Left ventricle myocardium superior (tissue), 1 donor: ENCODE measurements at places on chromosomes 1 and 21.

DNA sequence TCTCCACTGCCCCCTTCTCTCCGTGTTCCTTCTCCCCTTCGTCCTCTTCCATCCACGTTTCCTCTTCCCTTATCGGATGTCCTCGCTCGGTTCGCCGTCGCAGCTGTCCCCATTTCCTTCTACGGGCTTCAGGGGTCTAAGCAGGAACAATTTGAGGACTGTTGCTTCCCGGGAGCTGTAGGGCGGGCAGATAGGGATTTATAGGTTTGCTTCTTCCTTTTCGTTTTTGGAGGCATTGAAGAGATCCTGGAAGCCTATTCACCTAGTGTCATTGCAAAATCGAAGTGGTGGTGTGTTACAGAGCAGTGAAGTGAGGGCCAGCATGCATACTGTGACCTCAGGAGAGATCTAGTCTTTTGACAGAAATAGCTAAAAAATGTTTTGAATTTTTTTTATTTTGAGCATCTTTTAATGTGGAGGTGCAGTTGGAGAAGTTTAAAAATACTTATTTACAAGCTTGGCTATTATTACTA, 897 bp downstream of the ZYG11B start:
- DNase-seq: peak; percentile 36

- DNase-seq: no peak
Observed at GRCh38 chr21:45875416-45875760, 106.2 kb upstream of the COL6A1 start.

DNA sequence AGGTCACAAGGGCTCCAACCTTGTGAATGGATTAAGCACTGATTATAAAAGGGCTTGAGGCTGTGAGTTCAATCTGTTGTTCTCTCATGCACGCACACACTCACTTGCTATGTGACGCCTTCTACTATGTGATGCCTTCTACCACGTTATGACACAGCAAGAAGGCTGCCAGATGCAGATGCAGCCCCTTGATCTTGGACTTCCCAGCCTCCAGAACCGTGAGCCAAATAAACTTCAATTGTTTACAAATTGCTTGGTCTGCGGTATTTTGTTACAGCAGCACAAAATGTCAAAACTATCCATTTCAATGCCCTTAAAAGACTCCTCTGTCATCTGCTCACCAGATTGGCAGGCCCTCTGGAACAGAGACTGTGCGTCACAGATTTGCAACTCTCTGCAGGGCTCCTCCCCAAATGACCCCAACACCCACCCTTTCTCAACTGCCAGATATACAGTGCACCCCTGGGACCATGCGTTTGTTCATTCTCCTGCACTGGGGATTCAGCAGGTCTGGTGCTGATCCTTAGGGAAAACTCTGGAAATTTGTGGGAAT, 47.8 kb upstream of the KANK4 start:
- DNase-seq: no peak

GRCh38 chr1:172928412-172928811, 122.3 kb downstream of the TNFSF18 start:
- no peak for DNase-seq

GRCh38 chr1:159993911-159994310, 37.9 kb downstream of the PIGM start:
- no peak for DNase-seq

DNA sequence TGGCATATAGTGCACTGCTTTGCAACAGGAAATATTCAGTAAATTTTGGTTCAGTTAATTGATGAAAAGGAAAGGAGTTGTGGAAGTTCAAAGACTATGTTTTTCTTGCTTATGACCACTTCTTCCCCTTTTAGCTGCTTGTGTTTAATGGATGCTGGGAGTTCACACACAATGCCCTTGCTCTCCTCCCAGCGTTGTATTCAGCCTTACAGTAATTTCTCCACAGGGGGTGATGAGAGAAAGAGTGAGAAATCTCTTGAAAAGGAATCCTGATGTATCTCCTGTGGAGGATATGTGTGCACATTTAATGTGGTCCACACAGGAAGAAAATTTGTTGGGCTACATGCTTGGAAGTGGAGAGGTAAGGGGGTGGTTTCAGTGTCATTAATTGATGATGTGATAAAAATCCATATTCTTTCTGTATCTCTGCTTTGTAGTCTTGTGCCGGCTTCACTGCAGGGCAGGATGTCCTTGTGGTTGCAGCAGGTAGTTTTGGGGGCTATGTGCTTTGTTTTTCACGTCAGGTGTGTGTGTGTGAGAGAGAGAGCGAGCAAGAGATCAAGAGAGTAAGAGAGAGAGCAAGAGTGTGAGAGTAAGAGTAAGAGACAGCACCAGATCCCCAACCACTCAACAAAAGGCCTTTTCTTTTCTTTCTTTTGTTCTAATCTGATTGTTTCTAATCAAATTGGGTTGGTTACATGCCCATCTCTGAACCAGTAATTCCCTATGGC, 204.4 kb downstream of the RWDD3 start:
- no peak for DNase-seq

GRCh38 chr1:92822879-92823278, 9.0 kb upstream of the RPL5 start:
- no peak for DNase-seq

DNA sequence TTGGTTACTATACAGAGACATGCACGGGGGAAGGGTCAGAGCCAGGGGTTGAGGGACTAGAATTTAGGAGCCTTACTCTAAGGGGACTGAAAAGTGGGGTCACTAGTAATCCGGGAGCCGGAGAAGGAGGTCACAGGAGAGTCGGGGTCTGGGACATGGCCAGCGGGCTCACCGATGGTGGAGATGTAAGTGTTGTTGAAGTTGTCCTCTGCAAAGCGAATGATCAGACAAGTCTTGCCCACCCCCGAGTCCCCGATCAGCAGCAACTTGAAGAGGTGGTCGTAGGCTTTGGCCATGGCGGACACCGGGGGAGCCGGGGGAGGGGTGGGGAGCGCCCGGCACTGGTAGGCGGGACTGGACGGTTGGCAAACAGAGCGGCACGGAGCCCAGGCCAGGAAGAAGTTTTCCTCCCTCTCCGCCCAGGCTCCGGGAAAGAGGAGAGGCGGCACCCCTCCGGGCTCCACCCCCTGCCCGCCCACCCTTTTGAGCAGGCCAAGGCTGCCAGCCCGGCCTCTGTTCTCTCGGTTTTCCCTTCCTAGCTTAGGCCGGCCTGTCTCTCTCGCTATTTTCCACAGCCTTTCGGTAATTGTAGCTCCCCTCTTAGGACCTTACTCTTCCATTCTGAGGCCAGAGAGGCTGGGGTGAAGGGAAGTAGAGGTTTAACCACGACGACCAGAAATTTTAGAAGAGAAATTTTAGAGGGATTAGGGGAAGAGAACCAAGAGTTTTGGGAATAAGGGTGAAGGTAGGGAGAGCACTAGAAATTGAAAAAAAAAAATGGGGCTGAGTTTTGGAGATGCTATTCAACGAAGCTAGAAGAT, at the start of gene RAB13:
RAB13 (minus strand) TSS at position 399 of the 821 bp plus-strand sequence; CDS start at position 296, 103 bp downstream.
- DNase-seq: peak; percentile 90

- no peak for DNase-seq
Observed at GRCh38 chr1:12464598-12465056, 153.4 kb downstream of the DHRS3 start.

GRCh38 chr1:233327651-233328141, at the start of gene MAP3K21:
Gene MAP3K21, plus strand, starts transcription at chr1:233327724. Its CDS starts 305 bp downstream, at chr1:233328029.
- no peak for DNase-seq

DNA sequence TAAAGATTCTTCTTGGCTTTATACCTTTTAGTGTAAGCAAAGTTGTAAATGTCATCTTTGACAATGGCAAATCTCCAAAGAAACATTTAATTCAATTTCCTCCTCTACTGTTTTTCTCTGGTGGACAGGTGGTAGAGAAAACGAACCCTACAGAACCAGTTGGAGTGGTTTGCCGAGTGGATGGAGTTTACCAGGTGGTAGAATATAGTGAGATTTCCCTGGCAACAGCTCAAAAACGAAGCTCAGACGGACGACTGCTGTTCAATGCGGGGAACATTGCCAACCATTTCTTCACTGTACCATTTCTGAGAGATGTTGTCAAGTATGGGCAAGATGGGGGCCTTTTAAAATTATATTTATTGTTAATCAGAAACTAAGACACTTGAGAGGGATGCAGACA, 25.8 kb downstream of the UAP1 start:
- no peak for DNase-seq

- no peak for DNase-seq
Observed at GRCh38 chr1:240577095-240577494, 34.9 kb downstream of the GREM2 start.

DNA sequence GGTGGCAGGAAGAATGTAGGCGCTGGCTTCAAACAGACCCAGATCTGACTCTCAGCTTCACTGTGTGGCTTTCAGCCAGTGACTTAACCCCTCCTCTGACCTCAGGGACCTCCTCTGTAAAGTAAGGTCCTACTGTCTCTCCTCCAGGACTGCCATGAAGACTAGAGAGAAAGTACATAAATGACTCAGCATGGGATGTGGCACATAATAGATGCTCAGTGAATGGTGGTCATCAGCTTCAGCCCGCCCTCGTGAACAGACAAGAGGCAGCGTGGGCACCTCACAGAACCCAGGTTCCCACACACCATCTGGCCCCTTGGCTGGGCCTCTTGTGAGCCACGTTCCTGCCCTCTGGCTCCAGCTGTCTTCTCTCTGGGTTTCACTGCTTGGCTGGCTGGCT, 126.0 kb downstream of the SYF2 start:
- no peak for DNase-seq

GRCh38 chr1:65176591-65176990, 28.6 kb downstream of the AK4 start:
- DNase-seq: no peak

- DNase-seq: no peak
Observed at GRCh38 chr1:54342742-54343687, 63.2 kb downstream of the SSBP3 start.

- no peak for DNase-seq
Observed at GRCh38 chr21:26351661-26352060, 181.1 kb upstream of the APP start.
